ENCODE measurements at places on chromosomes 5 and 9.

- no peak for DNase-seq
These were observed 827.2 kb downstream of the MAT2B start for GRCh38 chr5:164332349-164333196.

DNA sequence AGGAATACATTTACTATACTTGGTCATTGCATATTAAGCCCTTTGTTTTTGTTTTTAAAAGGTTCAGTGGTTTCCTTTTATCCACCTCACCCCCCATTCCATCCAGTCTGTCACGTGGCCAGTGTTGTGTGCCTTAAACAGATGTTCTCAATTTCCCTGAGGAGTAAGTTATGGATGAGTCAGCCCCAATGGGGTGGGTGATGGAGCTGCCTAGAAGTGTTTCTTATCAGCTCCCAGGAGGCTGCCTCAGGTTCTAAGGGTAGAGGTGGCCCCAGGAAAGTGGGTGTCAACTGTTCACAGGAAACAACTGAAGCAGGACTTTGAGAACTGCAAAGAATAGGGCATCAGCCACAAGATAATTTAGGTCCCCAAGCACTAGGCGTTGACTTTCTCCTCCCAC, 41.1 kb downstream of the ACTBL2 start:
- DNase-seq: no peak

DNA sequence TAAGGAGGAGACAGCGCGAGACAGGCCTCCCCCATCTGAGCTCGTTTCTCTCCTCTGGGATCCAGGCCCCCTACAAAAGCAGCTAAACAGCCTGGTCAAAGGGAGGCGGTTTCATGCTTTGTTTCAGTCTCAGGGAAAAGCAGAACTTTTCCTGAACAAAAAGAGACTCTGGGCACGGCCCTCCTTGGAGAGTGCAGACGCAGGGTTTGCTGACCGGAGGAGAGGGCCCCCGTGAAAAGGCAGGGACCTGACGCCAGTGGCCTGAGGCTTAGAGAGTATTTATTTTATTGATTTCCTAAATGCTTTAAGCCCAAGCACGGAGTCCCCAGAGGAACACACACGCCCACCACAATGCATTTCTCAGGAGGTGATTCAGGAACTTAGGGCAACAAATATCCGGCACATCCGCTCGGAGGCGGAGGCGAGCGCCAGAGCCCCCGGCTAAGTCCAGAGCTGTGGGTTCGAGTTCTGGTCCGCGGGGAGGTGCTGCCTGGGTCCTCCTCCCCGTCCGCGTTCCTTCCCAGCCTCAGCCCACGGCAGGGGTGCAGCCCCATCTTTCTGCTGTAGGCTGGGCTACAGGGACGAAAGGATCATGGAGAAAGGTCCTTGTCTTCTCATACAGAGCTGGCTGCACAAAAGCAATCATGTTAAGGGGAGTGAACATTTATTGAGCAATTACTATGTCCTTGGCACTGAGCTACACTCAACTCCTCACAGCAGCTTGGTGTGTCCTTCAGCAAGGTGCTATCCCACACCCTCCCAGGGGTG, 40.0 kb downstream of the PTGES start:
- no peak for DNase-seq

DNA sequence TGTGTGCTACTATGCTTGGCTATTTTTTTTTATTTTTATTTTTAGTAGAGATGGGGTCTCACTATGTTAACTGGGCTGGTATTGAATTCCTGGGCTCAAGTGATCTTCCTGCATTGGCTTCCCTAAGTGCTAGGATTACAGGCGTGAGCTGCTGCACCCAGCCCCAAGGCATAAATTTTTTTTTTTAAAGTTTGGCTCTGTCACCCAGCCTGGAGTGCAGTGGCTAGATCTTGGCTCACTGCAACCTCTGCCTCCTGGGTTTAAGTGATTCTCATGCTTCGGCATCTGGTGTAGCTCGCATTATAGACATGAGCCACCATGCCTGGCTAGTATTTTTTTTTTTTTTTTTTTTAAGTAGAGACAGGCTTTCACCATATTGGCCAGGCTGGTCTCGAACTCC, 70.3 kb downstream of the RAB24 start:
- no peak for DNase-seq

DNA sequence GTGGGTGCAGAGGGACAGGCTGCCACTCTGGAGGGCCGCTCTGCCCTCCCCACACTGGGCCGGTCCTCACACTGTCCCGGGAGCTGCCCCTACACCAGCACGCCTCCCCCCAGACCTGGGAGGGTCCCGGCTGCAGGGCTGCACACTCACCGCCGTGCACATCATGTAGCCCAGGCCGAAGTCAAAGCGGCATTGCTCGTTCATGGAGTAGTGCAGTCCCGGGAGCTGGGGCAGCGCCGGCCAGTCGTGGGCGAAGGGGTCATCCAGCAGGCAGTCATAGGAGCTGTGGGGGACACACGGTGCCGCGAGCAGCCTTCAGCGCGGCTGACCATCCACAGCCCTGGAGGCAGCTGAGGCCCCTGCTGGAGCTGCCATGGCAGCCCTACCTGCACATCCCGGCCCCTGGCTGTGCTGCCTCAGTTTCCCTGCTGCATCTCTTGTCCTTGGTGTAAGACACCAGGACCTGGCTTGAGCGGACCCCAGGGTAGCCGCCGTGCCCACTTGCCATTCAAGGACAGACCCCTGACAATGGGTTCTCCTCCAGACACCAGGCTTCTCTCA, 93.2 kb downstream of the ZNF354C start:
- no peak for DNase-seq

DNA sequence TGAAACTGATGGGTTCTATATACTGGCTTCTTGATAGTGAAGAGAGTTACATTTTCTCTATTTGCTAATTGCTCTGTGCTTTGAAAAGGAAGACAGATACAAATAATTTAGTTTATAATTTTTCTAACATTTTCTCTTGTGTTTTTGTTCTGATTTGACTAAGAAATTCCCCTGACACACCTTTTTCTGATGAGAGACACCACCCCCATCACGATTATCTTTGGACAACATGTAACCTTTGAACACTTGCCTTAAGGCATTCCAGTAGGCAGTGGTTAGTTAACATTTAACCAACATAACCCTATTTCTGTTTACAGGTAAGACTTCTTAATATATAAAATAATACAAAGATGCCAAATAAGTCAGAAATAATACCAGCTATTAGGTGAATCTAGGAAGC, 4.1 kb upstream of the PTBP3 start:
- DNase-seq: no peak

- no peak for DNase-seq
These were observed 168.3 kb upstream of the OTULINL start for GRCh38 chr5:14413331-14413750.

DNA sequence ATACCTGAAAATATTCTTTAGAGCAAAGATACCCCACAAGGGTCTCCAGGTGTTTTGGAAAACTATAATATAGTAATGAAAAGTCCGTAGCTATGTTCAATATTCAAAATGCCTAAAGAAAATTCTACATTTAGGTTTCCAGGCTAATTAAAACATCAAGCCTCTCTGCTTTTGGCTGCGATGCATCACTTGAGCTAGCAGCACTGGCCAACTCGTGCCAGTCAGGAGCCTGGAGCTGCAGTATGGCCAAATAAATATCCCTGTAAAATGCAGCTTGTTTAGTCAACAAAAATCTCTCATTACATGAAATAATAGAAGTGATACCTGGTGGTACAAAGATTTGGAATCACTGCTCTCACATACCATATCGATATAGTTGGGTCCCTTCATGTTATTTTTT, 181.1 kb downstream of the ELAVL2 start:
- DNase-seq: no peak

DNA sequence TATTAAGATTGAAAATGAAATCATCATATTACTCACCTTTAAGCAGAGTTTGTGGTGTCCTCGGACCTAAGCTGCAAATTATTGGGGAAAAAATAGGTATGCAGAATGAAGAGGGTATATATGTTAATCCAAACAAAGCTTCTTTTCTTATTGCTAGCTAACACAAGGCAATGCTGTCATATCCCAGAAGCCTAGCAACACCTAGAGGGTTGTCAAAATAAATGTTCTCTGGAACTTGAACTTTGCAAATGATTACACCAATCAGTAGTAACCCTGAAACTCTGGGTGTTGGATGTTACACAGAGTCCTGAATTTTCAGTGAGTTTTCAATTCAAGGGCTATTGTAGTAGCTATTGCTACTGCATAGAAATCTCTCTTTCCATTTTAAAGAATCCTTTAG, at the start of gene C6:
Gene C6 (minus strand): TSS at position 193 of the 400 bp plus-strand sequence. CDS start 10,302 bp downstream, outside the sequence.
- no peak for DNase-seq

- DNase-seq: no peak
These were observed 183.9 kb downstream of the AUH start for GRCh38 chr9:91177661-91178280.
